ENCODE measurements at places on chromosomes 4 and X.

DNA sequence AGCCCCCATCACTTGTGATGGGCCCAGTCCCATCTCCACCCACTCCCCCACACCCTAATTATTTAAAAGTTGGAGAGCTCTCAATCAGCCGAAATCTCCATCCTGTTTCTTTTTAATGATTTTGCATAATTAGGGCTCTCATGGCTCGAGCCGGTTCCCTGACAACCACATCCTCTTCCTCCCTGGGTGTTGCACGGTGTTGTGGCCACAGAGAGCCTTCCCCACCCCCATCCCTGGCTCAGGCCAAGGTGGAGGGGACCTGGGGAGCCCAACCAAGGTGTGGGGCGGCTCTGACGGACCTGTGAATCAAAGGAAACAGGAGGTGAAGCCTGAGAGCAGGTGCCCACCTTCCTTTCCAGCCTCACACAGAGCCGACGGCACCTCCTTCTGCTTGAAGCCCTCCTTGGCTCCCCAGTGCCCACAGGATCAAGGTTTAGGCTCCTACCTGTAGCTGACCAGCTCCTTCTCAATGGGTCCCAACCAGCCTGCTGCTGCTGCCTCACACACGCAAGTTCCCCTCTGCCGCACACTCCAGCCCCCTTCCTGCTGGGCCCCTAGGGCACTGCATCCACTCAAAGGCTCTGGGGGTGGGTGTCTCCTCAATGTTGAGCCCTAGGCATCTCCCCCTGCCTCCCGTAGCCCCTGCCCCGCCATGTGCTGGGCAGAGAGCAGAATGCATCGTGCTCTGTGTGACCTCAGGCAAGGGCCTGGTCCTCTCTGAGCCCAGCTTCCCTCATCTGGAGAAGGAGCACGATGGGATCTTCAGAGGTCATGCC, 68.7 kb downstream of the WFS1 start:
- no peak for DNase-seq

GRCh38 chrX:19747652-19748610, 139.5 kb downstream of the SH3KBP1 start:
- peak; percentile 55 for DNase-seq

DNA sequence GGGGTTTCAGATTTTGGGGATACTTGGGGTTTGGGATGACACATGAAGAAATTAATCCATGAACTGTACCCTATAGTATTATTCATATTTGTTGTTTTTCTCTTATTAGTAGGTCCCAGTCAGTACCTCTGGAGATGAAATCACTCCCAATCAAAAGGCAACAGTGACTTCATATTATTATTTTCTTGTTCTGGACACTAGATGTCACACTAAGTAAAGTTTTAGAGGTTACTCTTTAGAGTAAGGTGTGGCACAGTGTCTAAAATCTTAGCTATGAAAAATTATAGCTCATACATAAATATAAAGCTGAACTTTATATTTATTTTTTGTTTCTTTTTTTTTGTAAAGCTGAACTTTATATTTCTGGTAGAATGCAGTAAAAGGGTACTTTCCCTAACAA, 35.1 kb downstream of the FAM114A1 start:
- DNase-seq: no peak

GRCh38 chr4:38113132-38113531, 152.9 kb downstream of the PTTG2 start:
- no peak for DNase-seq

DNA sequence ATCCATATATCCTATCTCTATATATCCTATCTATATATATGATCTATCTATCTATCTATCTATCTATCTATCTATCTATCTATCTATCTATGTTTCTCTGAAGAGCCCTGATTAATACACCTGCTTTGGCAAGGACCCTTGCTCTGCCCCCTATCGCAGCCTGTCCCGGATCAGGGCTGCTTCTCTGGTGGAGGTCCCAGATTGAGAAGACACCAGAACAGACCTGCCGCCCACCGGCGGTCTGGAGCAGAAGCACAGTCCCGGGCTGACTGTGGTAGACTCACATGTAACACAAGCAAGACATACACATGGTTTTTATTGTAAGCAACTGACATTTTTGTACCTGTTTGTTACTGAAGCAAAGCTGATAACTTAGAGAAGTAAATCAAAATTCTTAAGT, 52.8 kb downstream of the ING2 start:
- no peak for DNase-seq

DNA sequence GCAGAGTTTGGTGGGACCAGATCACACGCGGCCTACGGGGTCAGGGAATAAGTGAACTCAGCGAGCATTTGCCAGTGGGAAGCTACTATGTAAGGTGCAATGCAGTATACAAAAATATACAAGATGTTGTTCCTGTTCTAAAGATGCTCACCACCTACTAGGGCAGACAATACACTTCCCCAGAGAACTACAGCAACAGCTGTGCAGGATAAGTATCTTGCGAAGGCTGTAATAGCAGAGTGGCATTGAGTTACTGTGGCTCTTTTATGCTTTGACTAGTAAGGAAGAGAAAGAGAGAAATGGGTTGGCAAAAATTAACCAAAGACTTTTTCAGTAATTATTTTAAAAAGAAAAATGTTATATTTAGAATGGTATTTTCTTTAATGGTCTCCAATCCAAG, 61.2 kb downstream of the CDS1 start:
- DNase-seq: no peak

DNA sequence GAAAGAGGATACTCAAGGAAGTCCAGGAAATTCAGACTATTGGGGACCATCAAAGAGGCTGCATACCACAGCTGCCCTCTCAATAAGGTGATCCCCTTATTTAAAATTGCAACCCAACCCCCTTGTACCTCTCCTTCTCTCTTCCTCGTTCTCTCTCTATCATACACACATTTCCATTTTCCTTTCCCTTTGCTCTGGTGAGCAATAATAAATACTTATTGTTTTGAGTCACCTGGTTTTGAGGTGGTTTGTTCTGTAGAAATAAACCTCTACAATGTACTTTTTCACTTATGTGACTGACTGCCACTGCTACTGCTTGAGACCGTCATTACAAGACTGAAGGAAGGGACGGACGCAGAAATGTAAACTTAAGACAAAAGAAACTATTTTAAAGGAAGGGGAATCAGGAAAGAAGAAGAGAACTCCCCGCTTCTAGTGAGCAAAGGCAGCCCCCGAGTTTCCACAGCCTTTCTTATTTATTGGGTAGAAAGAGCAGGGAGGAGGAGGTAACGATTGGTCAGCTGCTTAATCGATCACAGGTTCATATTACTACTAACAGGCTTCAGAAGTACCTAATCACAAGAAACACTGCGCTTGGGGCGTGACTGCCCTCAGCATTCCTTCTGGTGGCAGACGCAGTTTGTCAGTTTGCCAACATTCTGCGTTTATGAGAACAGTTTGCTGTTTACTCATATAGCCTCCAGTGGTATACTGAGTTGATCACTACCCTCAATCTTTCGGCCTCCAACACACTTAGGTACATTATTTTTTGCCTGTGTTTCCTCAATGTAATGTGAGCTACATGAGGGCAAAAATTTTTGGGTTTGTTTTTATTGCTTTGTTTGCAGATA, 16.9 kb upstream of the TMEM165 start:
- DNase-seq: no peak

DNA sequence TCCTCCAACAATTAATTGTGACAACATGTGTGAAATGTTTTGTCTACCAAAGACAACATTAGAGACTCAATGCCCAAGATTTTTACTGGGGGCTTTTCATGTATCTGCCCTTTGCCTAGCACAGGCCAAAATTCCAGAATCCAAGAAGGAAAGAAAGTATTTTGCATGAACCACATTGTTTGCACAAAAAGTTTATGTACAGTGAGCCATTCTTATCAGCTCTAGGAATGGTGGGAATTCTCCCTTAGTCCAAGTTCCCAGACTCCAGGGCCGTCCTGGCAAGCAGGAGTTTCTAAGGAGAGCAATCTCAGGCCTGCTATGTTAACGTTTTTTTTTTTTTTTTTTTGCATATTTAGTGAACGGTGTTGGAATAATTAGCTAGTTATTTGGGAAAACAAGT, 21.6 kb downstream of the GPRASP1 start:
- no peak for DNase-seq

- DNase-seq: no peak
These were observed 322.6 kb upstream of the MAOA start for GRCh38 chrX:43333543-43333942.

GRCh38 chr4:174212061-174212460, 71.4 kb downstream of the FBXO8 start:
- no peak for DNase-seq

DNA sequence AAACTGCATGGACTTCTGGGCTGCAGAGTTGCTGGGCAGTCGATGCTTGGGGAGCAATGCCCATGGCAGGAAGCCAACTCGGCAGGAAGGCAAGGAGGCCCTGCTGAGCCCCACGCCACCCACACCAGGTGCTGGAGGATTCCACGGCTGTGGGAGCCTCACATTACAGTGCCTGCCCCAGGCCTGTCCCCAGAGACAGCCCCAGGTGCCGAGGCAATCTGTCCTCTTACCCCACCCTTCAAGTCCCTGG, 53.9 kb downstream of the HMX1 start:
- DNase-seq: no peak

DNA sequence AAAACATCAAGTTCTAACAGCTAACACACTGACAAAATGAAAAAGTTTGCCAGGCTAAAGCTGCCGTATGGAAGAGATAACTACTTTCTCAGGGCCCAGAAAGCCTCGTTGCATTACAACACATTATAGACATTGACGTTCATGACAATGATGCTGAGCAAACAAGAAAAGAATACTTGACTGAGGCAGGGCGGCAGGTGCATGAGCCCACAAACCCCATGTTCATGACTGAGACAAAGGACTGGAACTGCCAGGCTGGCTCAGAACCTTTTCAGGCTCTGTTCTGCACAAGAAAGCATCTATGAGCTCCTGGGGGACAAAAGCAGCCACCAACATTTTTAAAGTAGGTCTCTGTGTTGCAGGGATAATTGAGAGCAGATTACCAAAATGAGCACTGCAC, 13.6 kb downstream of the TLR6 start:
- DNase-seq: no peak

DNA sequence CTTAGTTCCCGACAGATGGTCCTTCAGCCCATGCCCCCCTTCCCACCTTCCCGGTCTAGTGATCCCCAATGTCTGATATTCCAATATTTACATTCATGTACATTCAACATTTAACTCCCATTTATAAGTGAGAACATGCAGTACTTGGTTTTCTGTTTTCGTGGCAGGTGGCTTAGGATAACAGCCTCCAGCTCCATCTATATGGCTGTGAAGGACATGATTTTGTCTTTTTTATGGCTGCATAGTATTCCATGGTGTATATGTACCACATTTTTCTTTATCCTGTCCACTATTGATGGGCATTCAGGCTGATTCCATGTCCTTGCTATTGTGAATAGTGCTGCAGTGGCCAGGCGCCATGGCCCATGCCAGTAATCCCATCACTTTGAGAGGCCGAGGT, 13.8 kb downstream of the RBM10 start:
- DNase-seq: no peak

GRCh38 chrX:154549766-154550165, 2.3 kb downstream of the IKBKG start:
- no peak for DNase-seq

DNA sequence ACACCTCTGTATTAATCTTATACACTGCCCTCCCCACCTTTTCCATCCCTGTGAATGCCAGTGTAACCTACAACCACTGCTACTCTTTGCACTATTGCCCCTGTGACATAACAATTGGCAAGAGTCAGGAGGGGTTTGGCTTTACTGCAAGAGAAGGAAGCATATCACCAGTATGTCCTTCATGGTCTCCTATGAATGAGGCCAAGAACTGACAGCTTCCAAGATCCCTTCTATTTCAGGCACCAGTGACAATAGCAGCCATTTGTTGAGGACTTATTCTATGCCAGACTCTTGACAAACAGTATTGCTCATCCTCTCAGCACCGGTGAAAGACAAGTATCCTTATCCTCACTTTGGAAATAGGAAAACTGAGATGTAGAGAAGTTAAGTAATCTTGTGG, 363.9 kb downstream of the MID1IP1 start:
- no peak for DNase-seq

- peak; percentile 67 for DNase-seq
These were observed at the start of gene RBM41 for GRCh38 chrX:107118322-107119147. RBM41 (minus strand) TSS chrX:107118822; CDS start chrX:107118773, 49 bp downstream.

- no peak for DNase-seq
These were observed 9.2 kb upstream of the NPFFR2 start for GRCh38 chr4:72022553-72022952.

- DNase-seq: no peak
These were observed 42.7 kb upstream of the DDX3X start for GRCh38 chrX:41291309-41291708.

GRCh38 chr4:26737385-26737784, 123.3 kb upstream of the STIM2 start:
- no peak for DNase-seq

GRCh38 chrX:54043541-54044125, 640 bp downstream of the PHF8 start:
- DNase-seq: peak; percentile 32

- no peak for DNase-seq
These were observed 11.6 kb downstream of the LPAR4 start for GRCh38 chrX:78759081-78759480.

GRCh38 chrX:132916349-132916748, 42.1 kb downstream of the HS6ST2 start:
- DNase-seq: no peak

DNA sequence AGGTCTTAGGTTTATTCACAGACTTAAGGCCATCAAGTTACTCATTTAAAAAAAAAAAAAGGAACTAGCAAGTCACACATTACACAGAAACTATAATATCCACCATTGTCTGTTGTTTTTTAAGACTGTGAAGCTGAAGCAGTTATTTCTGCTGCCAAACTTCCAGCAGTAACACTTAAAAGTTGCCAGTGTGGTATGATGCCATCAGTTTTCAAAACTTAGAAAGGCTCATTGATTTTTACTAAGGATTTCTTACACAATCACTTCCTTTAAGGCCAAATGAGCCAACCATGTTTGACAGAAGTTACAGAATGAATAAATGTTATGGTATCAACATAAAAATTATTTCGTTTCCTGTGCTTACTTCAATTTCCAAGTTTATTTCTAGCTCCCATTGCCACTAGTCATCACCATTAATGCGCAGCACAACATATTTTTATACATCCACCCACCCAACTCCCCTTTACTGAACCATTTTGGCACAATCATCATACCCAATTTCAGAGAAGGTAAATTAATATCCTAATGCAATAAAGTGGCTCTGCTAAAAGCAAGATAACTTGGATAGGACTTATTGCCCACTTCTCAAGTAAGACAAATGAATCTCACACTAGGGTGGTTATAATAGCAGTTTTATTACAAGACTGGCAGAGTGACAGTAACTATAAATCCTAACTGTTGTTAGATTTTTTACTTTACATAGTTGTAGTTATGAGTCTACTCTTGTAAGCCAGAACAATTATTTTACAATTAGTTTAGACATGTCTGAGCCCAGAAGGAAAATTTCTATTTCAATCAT, 13.1 kb downstream of the PDGFC start:
- DNase-seq: no peak
